Fibroblast of villous mesenchyme (primary cell): ENCODE measurements at places on chromosomes 11 and 22. TPM values are rescaled to one million over a fixed set of nuclear protein-coding genes. Genes with fewer than 3 reads are reported as not detected.

DDX17 gene
- total RNA-seq, result 454 and 540 TPM in 2 replicates

POLR2F gene
- total RNA-seq, result 28.9 and 34.5 TPM in 2 replicates

APOBEC3F gene
- 4.8 and 5.6 TPM in 2 replicates for total RNA-seq

MS4A7 gene
- not detected in 2 replicates for total RNA-seq

TESMIN gene
- 0.32 and 2.6 TPM in 2 replicates for total RNA-seq

TENM4 gene
- total RNA-seq, result 10.4 and 21.3 TPM in 2 replicates

HPX gene
- under 0.01 TPM in 1 of 2 replicates, not detected in the other for total RNA-seq

BTBD18 gene
- not detected in 2 replicates for total RNA-seq

CNTN5 gene
- total RNA-seq, result under 0.01 and 0.32 TPM in 2 replicates

RBM7 gene
- 30.6 and 53.1 TPM in 2 replicates for total RNA-seq

IGSF9B gene
- under 0.01 TPM in 1 of 2 replicates, not detected in the other for total RNA-seq

OR5F1 gene
- not detected in 2 replicates for total RNA-seq

AGBL2 gene
- 0.64 and 1.3 TPM in 2 replicates for total RNA-seq

PHF21B gene
- not detected in 2 replicates for total RNA-seq

DRD4 gene
- total RNA-seq, result not detected in 2 replicates

ART1 gene
- not detected in 2 replicates for total RNA-seq

CHADL gene
- 0.43 and 0.64 TPM in 2 replicates for total RNA-seq

OR4D5 gene
- total RNA-seq, result not detected in 2 replicates

KDM4E gene
- total RNA-seq, result not detected in 2 replicates

LYVE1 gene
- under 0.01 TPM in 1 of 2 replicates, not detected in the other for total RNA-seq

NPTXR gene
- total RNA-seq, result 0.64 and 0.86 TPM in 2 replicates

IFITM1 gene
- total RNA-seq, result 76.4 and 117 TPM in 2 replicates

LRRC56 gene
- total RNA-seq, result 0.43 and 0.64 TPM in 2 replicates

ENDOD1 gene
- 20.3 and 40.6 TPM in 2 replicates for total RNA-seq

CARD18 gene
- total RNA-seq, result under 0.01 and 2.9 TPM in 2 replicates

SHISA8 gene
- total RNA-seq, result not detected in 2 replicates

WNT7B gene
- total RNA-seq, result under 0.01 and 0.64 TPM in 2 replicates

PGA3 gene
- total RNA-seq, result 0.64 TPM in 1 of 2 replicates, not detected in the other

PRDX5 gene
- total RNA-seq, result 211 and 230 TPM in 2 replicates

SLC43A3 gene
- 16.4 and 26.3 TPM in 2 replicates for total RNA-seq

PHOX2A gene
- not detected in 2 replicates for total RNA-seq

SMIM35 gene
- not detected in 2 replicates for total RNA-seq

PHF21A gene
- 12.9 and 15.5 TPM in 2 replicates for total RNA-seq

ANO1 gene
- total RNA-seq, result not detected in 2 replicates

B4GALNT4 gene
- total RNA-seq, result 0.43 and 1.3 TPM in 2 replicates

JHY gene
- 4.5 and 5.2 TPM in 2 replicates for total RNA-seq

CAVIN3 gene
- total RNA-seq, result 142 and 374 TPM in 2 replicates

DGCR6 gene
- total RNA-seq, result 2.2 and 3.2 TPM in 2 replicates

GRAMD1B gene
- total RNA-seq, result 3.9 and 6.0 TPM in 2 replicates

NFAM1 gene
- not detected in 2 replicates for total RNA-seq

DAGLA gene
- total RNA-seq, result 2.2 and 2.6 TPM in 2 replicates

C22orf42 gene
- total RNA-seq, result not detected in 2 replicates

SLC15A3 gene
- total RNA-seq, result 13.0 and 15.5 TPM in 2 replicates

TSPAN32 gene
- total RNA-seq, result under 0.01 and 0.43 TPM in 2 replicates

TRIM29 gene
- 0.86 and 1.3 TPM in 2 replicates for total RNA-seq
